Naive B cell (primary cell): ENCODE measurements at places on chromosomes 7 and 10. TPM values are rescaled to one million over a fixed set of nuclear protein-coding genes. Genes with fewer than 3 reads are reported as not detected.
A peak's percentile ranks its signal among the peaks of the same experiment; 100 is the strongest.

Gene TAX1BP1
- polyA plus RNA-seq, result 89.5 TPM

Gene LRIT1
- not detected for polyA plus RNA-seq

DNA sequence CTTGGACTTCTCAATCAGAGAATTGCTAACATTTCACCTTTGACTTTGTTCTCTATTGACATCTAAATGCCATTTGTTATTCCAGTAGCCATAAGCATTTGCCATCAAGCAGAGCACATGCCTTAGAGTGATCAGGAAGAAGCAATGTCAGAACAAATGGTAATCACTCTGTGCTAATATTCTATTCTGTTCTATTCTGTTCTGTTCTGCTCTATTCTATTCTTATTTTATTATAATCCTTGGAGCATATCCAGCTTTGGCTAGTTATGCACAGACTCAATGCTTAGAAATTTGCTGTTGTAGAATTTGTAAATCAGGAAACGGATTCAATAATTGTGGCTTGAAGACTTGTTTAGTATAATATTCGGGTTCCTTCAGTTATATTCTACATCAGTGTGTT, 175.4 kb downstream of the EXOC4 start:
- DNase-seq, result no peak
- no peaks in the 10 kb centered on the region for H3K27me3 ChIP-seq
- no peaks in the 10 kb centered on the region for H3K4me1 ChIP-seq
- H3K27ac ChIP-seq, result no peak overlapping the region
- peaks cover 22% of the 10 kb centered on the region for H3K36me3 ChIP-seq

Gene AKR1C2
- not detected for polyA plus RNA-seq

- no peaks in the 10 kb centered on the region for H3K36me3 ChIP-seq
- H3K27me3 ChIP-seq, result no peaks in the 10 kb centered on the region
- H3K4me3 ChIP-seq, result no peak overlapping the region
- H3K4me1 ChIP-seq, result no peaks in the 10 kb centered on the region
- no peak overlapping the region for H3K27ac ChIP-seq
These were observed 19.8 kb upstream of the PRRT4 start for GRCh38 chr7:128381161-128381821.

GRCh38 chr7:13489386-13489785, 500.1 kb downstream of the ETV1 start:
- no peaks in the 10 kb centered on the region for H3K36me3 ChIP-seq
- no peaks in the 10 kb centered on the region for H3K27me3 ChIP-seq
- no peak for DNase-seq
- no peak overlapping the region for H3K27ac ChIP-seq
- no peak overlapping the region for H3K4me3 ChIP-seq

DNA sequence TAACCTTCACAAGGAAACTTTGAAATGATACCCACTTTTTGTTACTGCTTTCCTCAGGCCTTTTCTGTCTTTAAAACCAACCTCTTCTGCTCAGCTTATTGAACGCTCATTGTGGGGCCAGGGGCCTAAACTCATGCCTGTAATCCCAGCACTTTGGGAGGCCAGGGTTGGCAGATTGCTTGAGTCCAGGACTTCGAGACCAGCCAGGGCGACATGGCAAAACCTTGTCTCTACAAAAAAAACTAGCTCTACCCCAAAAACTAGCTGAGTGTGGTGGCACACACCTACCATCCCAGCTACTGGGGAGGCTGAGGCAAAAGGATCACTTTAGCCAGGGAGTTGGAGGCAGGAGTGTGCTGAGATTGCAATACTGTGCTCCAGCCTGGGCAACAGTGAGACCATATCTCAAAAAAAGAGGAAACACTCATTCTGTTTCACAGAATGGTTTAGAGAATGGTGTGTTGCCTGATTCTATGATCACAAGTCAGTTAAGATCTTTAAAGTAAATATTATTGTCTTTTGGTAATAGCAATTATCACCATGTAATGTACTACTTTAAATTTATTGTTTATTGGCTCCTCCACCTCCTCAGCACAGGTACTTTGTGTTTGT, 51.1 kb downstream of the KCTD7 start:
- no peak for DNase-seq
- H3K4me3 ChIP-seq, result peak overlapping the region; percentile 37
- no peaks in the 10 kb centered on the region for H3K27me3 ChIP-seq

DNA sequence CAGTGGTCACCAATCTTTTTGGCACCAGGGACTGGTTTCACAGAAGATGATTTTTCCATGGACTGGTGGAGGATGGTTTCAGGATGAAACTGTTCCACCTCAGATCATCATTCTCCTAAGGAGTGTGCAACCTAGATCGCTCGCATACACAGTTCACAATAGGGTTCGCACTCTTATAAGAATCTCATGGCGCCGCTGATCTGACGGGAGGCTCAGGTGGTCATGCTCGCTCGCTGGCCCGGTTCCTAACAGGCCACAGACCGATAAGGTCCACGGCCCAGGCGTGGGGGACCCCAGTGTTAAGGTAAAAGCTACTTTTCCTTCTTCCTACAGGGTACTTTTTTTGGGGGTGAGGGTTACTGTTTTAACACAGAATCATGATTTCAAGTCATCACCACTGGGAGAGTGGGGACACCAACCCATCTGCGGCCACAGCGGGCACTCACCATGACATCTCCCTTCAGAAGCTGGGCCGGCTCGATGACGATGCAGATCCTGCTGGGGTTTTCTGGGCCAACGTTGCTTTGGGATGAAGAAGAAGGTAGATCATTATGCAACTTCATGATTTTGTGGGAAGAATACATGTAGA, 170.5 kb downstream of the TNS3 start:
- H3K36me3 ChIP-seq, result peaks cover 6% of the 10 kb centered on the region
- H3K4me3 ChIP-seq, result no peak overlapping the region
- no peaks in the 10 kb centered on the region for H3K4me1 ChIP-seq
- no peak for DNase-seq
- no peak overlapping the region for H3K27ac ChIP-seq
- H3K27me3 ChIP-seq, result no peaks in the 10 kb centered on the region

GRCh38 chr10:132390170-132390920, 6.7 kb upstream of the PWWP2B start:
- H3K4me3 ChIP-seq, result no peak overlapping the region
- H3K36me3 ChIP-seq, result no peaks in the 10 kb centered on the region
- DNase-seq, result no peak
- no peaks in the 10 kb centered on the region for H3K27me3 ChIP-seq
- H3K4me1 ChIP-seq, result peaks cover 44% of the 10 kb centered on the region
- no peak overlapping the region for H3K27ac ChIP-seq

- H3K4me1 ChIP-seq, result peaks cover 21% of the 10 kb centered on the region
- DNase-seq, result no peak
- H3K27ac ChIP-seq, result no peak overlapping the region
- peaks cover 4% of the 10 kb centered on the region for H3K27me3 ChIP-seq
- H3K36me3 ChIP-seq, result no peaks in the 10 kb centered on the region
These were observed 233.4 kb downstream of the ARHGAP12 start for GRCh38 chr10:31694929-31695837.

DNA sequence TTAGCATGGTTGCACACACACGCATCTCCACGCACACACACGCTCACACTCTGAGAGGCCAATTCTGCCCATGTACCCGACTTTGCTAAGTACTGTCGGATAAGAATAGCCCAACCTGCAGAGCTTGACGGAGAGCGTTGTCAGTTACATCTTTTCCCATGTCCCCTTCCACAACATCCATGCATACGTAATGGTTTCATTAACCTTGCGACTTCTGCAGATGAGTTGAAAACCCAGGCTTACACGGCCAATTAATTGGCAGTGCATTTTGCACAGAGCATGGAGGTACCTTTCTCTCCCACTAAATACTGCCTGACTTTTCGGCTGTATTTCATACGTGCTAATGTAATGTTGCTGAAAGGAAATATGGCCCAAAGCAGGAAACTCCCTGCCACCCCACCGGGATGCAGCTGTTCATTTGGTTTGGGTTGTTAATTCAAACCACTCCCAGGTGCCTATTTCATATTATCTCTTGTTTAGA, 291.2 kb upstream of the HABP2 start:
- DNase-seq, result no peak
- H3K27ac ChIP-seq, result no peak overlapping the region
- H3K36me3 ChIP-seq, result no peaks in the 10 kb centered on the region
- H3K27me3 ChIP-seq, result peaks cover 29% of the 10 kb centered on the region

DNA sequence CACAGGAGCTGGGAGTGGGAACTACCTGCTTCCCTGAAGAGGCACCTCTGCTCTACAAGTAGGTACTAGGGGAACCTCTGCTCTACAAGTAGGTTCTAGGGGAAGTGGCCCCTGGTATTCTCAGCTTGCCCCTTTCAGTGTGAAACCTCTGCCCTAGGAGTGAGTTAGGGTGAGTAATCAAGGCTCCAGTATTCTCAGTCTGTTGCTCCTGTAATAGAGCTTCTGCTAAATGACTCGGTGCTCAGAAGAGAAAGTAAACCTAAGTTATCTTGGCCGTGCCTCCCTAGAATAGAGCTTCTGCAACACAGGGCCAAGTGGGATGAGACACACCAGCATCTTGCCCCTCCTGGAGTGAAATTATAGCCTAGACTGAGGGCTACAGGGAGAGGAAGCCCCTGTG, 13.4 kb upstream of the RASSF4 start:
- H3K36me3 ChIP-seq, result peaks cover 5% of the 10 kb centered on the region
- H3K27me3 ChIP-seq, result no peaks in the 10 kb centered on the region
- H3K4me3 ChIP-seq, result no peak overlapping the region
- DNase-seq, result no peak
- no peak overlapping the region for H3K27ac ChIP-seq

- no peak for DNase-seq
- H3K4me3 ChIP-seq, result no peak overlapping the region
- H3K27me3 ChIP-seq, result peaks cover 6% of the 10 kb centered on the region
- H3K36me3 ChIP-seq, result no peaks in the 10 kb centered on the region
- H3K27ac ChIP-seq, result no peak overlapping the region
- peaks cover 7% of the 10 kb centered on the region for H3K4me1 ChIP-seq
These were observed 4.9 kb upstream of the GRID2IP start for GRCh38 chr7:6556196-6556595.

DNA sequence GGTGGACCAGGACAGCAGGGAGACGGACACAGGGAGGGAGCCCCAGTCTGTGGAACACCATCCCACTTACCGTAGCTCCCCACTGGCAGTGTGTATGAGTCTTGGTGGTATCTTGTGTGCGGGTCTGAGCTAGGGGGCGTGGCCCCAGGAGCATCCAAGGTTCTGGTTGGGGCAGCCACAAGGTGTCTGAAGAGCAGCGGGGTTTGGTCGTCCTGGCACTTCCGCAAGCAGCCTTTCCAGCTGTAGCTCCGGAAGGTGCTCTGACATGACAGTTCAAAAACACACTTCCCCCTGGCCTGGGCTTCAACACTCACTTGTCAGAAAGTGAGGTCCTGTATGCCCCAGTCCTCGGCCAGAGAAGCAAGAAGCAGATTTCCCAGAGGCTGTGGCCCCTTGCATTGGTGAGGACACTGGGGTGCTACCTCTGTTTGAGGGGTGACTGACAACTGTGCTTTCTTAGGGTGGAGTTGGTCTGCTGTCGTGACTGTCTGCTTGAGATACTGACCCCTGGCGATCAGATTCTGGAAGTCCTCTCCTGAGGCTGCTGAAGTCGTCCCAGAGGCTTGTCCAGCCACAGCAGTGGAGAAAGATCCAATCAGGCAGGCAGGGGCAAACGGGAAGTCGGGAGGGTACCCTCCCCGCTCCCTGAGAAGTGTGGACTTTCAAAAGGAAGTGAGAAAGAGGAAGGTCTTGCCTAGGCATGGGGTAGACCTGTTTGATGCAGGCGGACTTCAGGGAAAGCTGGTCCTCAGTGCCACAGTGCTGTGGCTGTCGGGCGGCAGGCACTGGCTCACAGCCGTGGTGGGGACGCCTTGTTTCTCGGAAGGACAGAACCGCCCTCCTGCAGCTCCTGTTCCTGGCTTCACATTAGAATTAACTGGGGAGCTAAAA, 51.4 kb upstream of the PFKFB3 start:
- H3K27ac ChIP-seq, result peak overlapping the region; percentile 86
- peak; percentile 74 for DNase-seq
- H3K4me3 ChIP-seq, result peak overlapping the region; percentile 73
- H3K4me1 ChIP-seq, result peaks cover 41% of the 10 kb centered on the region
- H3K36me3 ChIP-seq, result no peaks in the 10 kb centered on the region

Gene TEX36
- polyA plus RNA-seq, result not detected

Gene RAB19
- polyA plus RNA-seq, result 0.61 TPM
